ENCODE measurements at places on chromosomes 4 and X. TPM values are rescaled to one million over a fixed set of nuclear protein-coding genes. Genes with fewer than 3 reads are reported as not detected.

DNA sequence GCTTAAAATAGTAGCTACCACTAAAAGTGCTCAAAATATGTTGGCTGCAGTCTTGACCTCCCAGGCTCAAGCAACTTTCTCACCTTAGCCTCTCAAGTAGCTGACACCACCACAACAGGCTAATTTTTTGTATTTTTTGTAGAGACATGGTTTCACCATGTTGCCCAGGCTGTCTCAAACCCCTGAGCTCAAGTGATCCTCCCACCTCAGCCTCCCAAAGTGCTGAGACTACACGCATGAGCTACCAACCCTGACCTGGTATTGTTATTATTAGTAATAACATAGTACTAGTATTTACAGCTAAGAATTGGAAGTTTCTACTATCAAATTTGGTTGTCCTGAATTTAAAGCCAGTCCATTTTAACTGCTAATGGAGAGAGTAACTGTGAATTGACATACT is 18.0 kb downstream of the STAP1 start:
- no peak for DNase-seq

CSAG2 gene
- not detected for total RNA-seq

SPIN2A gene
- 2.9 TPM for total RNA-seq

COX7B2 gene
- not detected for total RNA-seq
